Stimulated activated CD8-positive, alpha-beta memory T cell treated with anti-CD3 and anti-CD28 coated beads, Interleukin-7, amount 100 ng/mL, for 1 hour (primary cell): ENCODE measurements at places on chromosomes 3 and 15.
A peak's percentile ranks its signal among the peaks of the same experiment; 100 is the strongest.

DNA sequence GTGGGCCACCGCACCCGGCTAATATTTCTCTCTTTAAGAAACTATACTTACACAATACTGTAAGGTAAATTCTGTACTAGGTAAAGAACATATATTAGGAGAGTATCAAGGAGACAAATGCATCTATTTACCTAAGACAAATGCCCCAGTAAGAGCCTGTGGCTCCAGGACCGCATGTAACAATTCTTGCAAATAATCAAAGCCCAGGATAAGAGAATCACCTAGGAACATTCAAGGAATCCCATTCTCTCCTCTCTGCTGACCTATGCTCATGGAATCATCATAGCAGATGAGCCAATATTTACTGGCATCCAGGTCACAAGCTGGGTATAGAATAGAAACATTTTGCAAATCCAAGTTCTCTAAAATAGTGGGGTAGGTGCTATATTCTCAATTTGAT, 347.7 kb downstream of the FOXP1 start:
- no peak for DNase-seq

DNA sequence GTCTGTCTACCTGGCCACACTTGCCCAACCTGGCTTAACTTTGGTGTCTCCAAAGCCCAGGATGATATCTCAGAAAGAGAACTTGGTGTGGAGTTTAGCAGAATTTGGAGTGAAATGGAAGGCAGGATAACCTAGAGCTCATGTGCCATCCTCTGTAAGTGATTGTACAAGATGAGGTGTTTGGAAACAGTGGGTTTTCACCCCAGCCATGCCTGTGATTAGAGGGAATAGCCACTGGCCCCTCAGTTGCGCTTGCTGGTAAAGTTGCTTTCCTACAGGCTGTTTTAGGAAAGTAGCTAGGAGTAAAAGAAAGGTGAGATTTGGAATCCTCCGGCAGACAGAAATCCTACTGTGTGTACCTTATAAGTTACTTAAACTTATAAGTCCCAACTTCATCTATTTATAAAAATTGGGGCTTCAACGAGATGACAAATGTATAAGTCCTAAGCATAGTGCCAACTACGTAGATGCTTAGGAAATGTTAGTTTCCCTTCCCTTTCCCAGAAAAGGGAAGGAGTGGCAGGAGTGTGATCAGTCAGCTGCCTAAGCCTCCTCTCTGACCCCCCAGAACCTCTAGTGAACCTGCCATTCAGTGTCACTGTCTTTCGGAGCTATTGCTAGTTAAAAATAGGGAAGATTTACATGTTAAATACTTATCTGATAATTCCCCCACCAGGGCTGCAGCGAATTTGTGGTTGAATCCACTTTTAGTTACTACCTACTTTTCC, 13.4 kb upstream of the BMF start:
- no peak for DNase-seq

DNA sequence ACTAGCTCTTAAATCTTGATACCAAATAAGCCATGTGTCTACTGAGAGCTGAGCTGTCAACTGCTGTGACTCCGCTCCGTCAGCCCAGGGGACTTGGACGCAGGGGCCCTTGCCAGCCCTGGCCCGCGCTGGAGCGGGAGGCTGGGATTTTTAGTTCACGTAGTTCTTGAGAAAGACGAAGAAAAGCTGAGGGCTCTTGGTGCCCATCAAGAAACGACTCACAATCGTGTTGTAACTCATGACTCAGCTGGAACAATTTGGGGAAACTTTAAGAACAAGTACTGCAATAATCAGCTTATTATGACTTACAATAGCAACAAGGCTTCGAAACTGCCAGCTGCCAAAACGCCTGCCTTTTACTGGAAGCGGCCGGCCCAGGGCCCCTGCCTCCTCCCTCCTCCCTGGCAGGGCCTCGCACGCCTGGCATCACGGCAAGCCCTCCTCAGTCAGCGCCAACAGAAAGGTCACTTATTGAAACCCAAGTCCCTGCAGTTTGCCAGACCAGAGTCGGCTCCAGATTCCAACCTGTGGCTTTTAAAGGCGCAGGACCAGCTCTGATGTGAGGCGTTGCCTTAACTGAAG, 60.3 kb downstream of the RGMA start:
- DNase-seq: no peak

- no peak for DNase-seq
Observed at GRCh38 chr3:85120879-85121278, 162.1 kb downstream of the CADM2 start.

- DNase-seq: no peak
Observed at GRCh38 chr15:70427167-70428120, 329.7 kb upstream of the TLE3 start.

GRCh38 chr3:89138048-89138447, 30.6 kb downstream of the EPHA3 start:
- no peak for DNase-seq

DNA sequence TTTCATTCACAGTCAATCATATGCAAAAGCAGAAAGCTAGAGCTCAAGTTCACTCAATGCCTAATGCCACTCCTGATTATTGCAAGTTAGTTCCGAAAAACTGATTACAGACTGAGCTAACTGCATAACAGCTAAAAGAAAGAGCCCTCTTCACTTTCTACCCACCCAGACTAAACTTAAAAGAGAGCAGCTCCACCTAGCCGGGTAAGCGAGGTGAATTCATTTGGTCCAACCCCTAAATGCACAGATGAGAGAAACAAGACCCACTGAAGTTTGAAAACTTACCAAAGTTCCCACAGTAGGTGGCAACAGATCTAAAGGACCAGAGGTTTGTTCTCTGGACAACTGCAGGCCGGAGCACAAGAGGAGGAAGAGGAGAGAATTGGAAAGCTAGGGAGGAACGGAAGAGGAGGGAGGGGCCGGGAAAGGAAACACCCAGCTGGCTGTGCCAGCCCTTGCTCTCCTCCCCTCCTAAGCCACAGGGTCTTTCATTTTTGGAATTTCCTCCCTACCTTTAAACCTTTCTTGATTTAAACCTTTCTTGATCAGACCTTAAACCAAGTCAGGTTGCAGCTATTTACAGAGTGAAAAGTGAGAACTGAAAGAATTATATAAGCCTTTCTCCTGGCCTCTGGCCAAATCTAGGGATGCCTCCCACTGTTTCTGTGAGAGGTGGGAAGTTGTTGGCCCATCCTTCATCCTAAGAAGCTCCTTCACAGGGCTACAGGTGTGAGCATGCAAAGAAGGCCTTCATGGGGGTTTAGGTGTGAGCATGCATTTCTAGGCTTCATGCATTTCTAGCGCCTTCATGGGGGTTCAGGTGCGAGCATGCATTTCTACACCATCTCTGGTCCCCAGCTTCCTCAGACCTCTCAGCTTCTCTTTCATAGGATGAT, 114.7 kb upstream of the LMOD3 start:
- no peak for DNase-seq

- DNase-seq: no peak
Observed at GRCh38 chr15:38482572-38482971, 28.6 kb downstream of the FAM98B start.

- no peak for DNase-seq
Observed at GRCh38 chr3:53287131-53287629, 31.4 kb upstream of the TKT start.

- no peak for DNase-seq
Observed at GRCh38 chr3:126826693-126827092, 122.7 kb downstream of the CHCHD6 start.

- no peak for DNase-seq
Observed at GRCh38 chr3:190902292-190902691, 39.8 kb upstream of the GMNC start.

GRCh38 chr3:104831071-104831470, 535.6 kb upstream of the ALCAM start:
- no peak for DNase-seq

GRCh38 chr15:92665100-92665555, 9.6 kb upstream of the FAM174B start:
- DNase-seq: no peak

DNA sequence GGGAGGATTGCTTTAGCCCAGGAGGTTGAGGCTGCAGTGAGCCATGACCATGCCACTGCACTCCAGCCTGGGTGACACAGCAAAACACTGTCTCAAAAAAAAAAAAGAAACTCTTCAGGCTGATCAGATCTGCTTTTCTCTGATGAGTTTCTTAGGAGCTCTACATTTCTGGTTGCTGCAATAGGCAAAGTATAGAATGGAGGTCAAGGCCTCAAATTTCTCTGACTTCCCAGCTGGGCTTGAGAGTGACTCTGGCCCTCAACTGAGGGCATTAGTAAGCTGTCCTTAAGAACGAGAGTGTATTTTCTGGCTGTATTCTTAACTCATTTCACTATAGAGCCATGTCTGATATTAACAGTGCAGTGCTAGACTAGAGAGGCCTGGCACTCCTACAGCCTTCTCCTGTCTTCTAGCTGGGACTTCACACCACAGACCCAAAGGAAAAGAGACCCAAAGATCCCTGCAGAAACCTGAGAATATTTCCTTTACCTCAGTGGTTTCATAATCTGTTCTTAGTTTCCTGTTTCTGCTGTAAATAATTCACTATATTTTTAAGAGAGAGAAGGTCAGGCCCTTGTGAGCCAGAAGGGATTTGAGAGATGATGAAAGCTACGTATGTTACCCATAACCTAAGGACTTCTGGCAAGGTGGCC, 2.0 kb upstream of the NR1I2 start:
- no peak for DNase-seq

DNA sequence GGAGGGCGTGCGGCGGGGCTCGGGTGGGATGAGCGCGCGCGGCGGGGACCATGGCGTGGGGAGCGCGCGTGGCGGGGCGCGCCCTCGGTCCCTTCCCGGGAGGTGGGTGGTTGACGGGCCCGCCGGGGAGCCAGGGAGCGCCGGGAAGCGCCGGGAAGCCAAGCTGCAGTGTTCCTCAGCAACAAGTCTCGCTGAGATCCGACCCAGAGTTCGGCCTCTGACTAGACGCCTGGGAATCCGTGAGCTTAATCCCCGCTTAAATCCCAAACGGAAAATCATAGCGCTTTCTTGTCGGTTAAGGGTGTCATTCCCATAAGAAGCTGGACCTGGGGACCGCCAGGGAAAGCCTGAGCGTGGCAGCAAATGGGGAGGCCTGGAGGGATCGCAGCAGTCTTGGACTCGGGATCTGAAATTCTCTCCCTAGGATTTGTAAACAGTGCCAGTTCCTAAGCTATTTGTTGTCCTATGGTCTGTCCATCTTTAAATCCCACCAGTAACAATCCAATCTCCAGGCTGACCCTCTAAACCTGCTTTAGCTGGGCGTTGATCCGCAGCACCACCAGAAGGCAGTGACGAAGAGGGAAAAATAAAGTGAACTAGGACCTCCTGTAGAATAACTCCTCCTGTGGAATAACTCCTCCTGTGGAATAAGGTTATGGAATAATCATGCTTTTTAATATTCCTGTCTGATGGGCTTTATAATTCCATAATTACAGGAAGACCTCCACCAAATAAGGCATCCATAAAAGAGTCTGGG, 570 bp upstream of the NEDD4 start:
- DNase-seq: no peak

- DNase-seq: no peak
Observed at GRCh38 chr3:132174500-132174899, 139.7 kb upstream of the CPNE4 start.

DNA sequence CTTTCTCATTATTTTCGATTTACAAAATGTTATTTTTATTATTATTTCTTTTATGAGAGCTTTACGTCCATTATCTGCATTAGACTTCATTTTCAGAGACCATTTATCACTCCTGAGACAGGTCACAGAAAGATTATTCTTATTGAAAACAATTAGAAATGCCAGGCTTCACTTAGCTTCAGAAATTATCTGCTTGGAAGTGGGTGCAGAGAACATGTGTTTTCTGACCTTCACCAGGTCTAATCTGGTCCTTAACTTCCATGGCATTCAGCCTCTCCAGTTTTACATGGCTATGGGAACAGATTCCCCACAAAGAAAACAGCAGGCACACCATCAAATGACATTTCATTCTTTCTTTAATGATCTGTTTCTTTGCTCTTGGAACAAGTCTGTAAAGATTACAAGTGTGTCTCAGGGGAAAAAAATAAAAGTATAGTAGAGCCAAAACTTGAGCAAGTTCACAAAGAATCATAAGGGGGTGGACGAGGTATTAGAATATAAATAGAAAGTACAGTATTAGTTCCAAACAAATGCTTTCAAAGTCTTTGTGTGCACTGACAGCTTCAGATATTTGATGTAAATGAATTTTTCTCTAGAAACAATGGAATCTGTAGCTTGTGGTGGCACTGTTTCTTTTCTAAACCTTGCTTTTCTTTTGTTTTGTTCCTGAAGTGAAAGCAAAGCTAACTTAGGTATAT, 294.2 kb upstream of the MEIS2 start:
- no peak for DNase-seq

DNA sequence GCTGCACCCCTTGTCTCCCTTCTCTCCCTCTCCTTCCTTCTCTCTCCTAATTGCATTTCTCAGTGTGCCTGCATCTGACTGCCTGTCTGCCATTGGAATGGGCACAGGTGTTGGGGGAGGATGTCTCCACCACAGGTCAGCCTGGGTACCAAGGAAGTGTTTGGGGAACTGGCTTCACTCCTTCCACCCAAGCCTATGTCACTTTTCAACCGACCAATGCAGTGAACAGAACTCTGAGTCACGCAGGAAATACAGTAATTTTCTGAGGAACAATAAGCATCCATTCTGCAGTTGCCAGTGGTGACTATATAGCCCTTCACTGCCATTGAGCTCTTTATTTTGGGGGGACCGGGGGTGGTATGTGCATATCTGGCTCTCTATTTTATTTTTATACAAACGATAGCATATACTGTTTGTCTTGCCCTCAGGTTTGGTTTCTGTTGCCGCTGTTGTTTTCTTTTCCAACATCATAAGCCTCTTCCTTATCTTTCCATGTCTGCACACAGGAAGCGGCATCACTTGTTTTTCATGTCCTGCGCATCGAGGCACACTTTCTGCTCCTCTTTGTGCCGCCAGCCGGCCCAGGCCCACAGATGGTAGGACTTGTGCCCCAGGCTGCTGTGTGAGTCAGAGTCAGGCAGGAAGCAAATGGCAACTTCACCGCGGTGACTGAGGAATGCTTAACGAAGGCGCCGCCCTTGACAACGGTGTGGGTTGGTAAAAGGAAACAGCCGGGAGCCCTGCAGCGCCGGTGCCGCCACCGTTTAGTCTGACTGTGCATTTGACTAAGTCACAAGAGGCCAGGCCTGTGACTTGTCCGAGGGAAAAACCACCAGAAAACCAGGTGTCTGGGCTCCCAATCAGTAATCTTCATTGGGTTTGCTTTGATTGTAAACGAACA, 21.1 kb upstream of the CDCP1 start:
- peak; percentile 62 for DNase-seq

DNA sequence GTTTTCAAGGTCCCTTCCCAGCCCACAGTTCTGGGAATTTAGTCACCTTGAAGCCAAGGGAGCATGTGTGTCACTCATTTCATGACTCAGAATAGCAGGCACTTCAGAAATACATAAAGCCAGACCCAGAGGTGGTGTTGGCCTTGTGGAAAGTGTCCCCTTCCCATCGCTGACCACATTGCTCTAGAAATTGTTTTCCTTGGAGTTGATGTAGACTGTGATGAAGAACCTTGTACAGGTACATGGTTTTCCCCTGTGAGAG, 158.8 kb downstream of the SLCO3A1 start:
- no peak for DNase-seq

GRCh38 chr3:9097495-9097894, 134.2 kb upstream of the RAD18 start:
- no peak for DNase-seq

GRCh38 chr3:124926426-124927101, 8.0 kb downstream of the MUC13 start:
- DNase-seq: no peak
